Stimulated activated CD4-positive, alpha-beta T cell treated with anti-CD3 and anti-CD28 coated beads, Interleukin-1b, Interleukin-23, amount 100 ng/mL, for 24 hours (primary cell): ENCODE measurements at places on chromosomes 2 and 18.

GRCh38 chr2:208531361-208531760, 124.8 kb downstream of the PTH2R start:
- DNase-seq = no peak

- DNase-seq = no peak
Observed at GRCh38 chr18:67875060-67875459, 358.5 kb upstream of the DSEL start.

DNA sequence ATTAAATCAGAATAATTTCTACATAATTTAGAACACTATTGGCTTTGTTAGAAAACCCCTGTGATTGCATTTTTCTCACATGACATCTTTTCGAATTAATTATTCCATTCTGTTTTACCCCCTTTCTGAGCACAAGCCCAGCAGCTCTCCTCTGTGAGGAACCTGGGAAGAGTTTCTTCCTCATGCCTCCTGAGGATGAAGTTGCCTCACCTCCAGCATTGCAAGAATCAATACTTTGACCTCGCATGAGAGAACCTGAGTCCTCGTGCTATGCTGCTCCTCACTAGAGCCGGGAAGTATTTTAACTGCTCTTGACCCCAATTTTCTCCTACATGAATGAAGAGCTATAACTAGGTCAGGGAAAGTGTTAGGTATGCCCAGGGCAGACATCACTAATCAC, 77.1 kb upstream of the RAPH1 start:
- DNase-seq = no peak

DNA sequence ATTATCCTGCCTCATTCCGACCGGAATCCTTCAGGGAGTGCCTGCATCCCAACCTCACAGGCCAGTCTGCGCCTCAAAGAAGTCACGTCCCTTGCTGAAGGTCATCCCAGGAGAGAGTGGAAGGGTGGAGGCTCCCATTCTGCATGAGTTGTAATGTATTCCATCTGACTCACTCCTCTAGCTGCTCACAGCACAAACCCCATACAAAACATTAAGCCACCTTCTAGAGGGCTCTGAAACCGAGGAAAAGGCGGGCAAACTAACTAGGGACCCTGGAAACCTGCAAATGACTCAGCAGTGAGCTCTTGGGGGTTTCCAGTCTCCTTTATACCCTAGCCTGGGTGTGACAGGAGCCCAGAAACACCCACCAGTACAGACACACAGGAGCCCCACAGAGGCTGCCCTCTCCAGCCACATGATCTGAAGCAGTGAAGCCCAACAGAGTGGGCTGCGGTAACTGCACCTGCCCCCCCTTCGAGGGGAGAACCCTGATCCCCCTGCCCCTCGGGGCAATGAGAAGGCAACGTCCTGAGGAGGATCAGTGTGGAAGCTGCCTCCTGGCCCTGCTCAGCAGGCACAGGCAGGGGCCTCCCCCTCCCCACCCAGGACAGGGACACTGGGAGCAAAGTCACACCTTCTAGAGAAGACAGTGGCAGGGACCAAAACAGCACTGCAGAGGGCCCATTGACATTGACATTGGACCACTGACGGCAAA, 69.3 kb upstream of the SNTG2 start:
- DNase-seq = no peak

- DNase-seq = no peak
Observed at GRCh38 chr2:241317391-241317790, 1.7 kb downstream of the SEPTIN2 start.

DNA sequence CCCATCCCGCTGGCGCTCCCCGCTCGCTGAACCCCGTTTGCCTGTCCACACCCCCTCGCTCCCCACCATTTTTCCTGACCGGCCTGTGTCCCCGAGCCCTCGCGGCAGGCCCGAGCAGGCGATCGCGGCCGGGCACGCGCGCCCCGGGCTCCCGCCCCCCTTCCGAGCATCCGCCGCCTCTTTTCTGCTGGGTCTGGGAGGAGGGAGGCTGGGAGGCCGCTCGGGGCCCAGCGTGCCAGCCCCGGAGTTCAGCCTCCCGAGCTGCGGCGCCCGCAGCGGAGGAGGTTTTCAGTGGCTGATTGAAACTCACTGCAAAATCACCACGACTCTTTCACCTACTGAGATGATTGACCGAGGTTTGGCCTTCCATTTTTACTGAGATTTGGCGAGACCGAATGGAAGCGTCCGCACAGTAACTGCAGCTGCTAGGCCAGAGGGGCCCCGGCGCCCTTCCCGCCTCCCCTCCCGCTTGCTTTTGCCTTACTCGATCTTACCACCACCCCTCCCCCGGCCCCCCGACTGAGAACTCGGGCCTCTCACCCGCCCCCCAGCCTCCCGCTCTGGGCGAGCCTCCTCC, 4.8 kb downstream of the SOX11 start:
- no peak for DNase-seq

- no peak for DNase-seq
Observed at GRCh38 chr2:121532347-121532766, 1.7 kb downstream of the RNU4ATAC start.

DNA sequence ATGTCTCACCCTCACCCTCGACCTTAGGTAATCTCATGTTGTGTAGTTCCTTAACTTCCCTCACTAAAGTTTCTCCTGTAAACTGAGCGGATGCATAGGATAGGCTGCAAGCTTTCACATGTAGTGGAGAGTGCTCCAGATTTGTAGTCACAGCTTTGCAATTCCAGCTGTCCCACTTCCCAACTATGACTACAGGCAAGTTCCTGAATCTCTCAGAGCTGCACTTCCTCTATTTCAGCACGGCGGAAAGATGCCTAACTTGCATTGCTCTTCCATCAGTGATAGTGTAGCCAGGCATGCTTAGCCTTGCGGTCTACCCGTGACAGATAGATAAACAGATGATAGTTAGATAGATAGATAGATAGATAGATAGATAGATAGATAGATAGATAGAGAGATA, 183.1 kb upstream of the CCDC68 start:
- no peak for DNase-seq
